Right ventricle myocardium inferior (tissue), 1 donor: ENCODE measurements at places on chromosomes 3 and 15. TPM values are rescaled to one million over a fixed set of nuclear protein-coding genes. Genes with fewer than 3 reads are reported as not detected.

- no peak for DNase-seq
Measured at GRCh38 chr3:146283781-146284445, 33.0 kb upstream of the PLSCR4 start.

DNA sequence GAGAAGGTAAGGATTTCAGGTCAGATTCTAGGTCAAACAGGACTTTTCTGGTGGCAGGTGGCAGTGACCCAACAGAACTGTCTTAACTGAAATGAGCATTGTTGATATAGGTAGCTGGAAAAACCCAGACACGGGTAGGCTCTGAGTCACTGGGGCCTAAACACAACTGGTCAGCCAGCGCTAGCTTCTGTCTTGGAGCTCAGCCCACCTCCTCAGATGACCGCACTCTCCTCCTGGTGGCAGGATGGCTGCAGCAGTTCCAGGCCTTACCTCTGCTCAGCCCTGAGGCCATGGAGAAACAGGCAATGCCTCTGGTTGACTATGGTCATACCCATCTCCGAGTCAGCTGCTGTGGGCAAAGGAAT lies 61.1 kb upstream of the GATA2 start:
- no peak for DNase-seq

DNA sequence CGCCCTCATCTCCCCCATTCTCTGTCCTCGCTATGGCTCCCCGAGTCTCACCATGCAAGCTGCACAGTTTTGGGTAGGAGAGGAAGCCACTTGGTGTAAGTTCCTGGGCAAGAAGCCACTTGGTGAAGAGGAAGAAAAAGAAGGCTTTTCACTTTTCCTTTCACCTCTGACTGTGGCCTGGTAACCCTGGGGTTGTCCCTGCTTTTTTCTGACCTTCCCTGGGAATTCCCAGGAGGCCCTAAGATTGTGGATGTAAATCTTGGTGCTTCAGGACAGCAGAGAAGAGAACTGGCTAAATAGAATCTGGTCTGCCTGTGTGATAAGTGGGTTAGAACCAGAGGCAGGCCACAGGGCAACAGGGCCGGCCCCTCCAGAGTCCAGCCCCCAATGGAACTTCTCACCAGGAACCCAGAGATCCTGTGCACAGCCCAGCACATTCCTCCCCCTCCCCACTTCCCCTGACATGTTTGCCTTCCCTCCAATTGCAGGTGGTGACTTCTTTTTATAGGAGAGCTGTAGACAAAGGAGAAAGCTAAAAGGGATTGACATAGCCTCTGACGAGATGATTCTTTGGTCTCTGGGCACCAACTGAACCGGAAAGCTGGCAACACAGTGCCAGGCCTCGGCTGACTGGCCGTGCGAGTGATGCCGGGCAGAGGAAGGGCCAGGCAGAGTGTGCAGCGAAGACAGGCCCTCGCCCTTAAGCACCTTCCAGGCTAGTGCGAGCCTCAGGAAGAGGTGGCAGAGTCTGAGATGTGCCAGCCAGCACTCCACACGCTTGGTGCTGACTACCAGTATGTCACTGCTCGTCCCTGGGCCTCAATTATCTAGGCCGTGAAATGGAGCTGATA lies 19.4 kb upstream of the SKOR1 start:
- DNase-seq: peak; percentile 56

DNA sequence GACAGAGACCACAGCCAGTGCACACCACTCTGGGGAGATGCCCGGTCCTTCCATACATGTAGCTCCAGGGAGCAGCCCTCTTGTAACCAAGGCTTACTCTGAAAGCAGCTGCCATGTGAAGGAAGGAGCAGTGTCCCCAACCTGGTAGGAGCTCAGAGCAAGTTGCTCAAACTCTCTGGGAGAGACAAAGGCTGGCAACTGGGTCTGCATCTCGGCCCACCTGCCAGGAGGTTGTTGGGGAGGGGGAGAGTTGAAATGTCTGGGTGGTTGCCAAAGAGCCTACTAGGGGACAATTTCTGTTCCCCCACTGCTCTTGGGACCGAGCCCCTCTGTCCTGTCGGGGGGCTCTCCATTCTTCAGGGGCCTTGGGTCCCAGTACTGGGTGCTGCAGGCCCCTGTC lies 309.9 kb downstream of the TLE3 start:
- DNase-seq: no peak

- no peak for DNase-seq
Measured at GRCh38 chr3:113575206-113575605, 42.9 kb downstream of the SIDT1 start.

GRCh38 chr3:105466495-105467404 lies 100.0 kb downstream of the ALCAM start:
- no peak for DNase-seq

DNA sequence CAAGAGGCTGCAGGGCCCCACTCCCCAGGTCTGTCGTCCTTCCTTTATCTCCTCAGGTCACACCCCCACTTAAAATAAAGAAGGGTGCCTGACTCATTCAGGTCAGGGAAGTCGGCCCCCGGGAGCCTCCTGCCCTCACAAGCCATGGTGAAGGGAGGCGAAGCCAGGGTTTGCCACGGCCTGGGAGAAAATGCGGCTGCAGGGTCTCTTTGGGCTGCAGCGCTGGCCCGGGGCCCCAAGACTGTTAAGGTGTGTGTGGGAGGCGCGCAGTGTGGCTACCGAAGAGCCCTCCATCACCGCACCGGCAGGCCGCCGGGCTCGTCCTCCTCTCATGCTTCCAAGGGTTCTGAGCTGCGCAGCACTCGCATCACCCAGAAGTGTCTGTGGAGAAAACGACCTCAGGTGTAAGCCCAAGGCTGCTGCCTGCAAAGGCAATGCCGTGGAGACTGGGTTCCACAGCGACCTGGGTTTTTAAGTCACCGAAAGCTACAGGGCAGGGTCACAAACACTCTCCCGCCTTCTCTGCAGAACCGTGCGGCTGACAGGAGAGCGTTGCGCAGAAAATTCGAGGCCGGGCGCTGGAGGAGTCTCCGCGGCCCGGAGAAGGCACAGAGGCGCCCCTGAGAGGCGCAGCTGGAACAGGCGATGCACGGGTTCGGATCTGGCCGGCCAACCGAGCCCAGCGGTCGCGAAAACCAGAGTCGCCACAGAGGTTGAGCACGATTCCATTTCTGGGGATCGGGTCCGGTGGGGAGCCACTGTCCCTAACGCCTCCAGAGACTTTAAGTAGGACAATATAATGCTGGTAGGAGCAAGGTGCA lies 8.7 kb downstream of the FOXL2 start:
- DNase-seq: no peak

DNA sequence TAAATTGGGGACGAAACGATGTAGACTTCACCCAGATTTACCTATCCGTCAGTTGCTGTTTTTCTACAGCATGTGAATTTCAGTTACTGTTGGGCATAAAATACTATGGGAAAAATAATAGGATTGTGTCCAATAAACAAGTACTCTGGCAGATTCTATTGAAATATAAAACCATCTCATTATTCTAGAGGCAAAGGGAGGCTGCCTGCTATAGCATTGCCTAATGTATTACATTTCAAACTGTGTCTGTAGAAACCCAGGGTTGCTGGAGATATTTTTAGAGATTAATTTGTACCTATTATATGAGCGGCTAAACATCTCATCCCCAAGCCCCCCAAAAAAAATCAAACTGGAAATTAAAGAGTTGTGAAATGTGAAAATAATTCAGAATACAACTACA lies 159.6 kb upstream of the IL12A start:
- DNase-seq: no peak

GRCh38 chr3:73049319-73049718 lies 12.1 kb upstream of the EBLN2 start:
- no peak for DNase-seq

DNA sequence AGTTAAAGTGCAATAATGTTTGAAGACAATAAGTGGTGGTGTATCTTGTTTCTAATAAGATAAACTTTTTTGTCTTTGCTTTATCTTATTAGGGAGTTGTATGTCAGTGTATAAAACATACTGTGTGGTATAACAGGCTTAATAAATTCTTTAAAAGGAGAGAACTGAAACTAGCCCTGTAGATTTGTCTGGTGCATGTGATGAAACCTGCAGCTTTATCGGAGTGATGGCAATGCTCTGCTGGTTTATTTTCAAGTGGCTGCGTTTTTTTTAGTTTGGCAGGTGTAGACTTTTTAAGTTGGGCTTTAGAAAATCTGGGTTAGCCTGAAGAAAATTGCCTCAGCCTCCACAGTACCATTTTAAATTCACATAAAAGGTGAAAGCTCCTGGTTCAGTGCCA lies 2.7 kb downstream of the RPL15 start:
- DNase-seq: no peak

DNA sequence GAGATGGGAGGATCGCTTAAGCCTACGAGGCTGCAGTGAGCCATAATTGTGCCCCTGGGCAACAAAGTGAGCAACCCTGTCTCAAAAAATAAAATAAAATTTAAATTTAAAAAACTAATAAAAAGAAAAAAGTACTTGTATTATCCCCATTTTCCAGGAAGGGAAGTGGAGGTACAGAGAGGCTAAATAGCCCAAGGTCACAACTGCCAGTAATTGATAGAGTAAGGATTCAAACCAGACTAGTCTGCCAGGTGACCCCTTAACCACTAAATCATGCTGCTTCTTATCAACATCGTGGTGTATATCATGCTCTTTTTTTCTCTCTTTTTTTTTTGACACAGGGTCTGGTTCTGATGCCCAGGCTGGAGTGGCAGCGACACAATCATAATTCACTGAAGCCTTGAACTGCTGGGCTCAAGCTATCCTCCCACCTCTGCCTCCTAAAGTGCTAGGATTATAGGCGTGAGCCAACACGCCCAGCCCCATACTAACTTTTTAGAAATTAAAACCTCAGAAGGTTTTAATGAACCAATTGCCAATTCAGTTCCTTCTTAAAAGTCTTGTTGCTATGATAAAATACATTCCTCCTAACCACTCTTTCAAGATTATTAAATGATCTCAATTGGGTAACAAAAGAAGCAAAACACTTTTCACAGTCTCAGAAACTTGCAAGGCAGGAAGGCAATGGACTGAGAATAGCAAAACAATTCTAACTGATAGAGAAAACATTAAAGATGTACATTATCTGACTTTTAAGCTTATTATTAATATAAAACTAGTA lies 30.5 kb downstream of the HERC1 start:
- no peak for DNase-seq

DNA sequence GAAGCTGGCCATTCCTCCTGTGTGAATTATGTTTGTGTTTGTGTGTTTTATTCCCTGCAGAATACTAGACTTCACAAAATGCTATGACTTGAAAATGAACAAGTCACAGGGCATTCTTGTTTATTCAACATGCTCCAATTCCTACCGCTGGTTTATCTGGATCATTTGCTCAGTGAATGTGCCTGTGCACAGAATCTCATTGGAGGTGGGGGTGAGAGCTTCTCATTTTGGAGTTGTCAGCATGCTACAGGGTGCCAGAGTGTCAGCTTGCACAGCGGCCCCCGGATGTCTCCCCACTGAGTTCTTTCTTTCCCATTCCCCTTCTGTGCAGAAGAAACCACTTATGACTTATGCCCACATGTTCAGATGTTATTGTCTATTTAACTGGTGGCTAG lies 428.7 kb downstream of the ROBO2 start:
- no peak for DNase-seq

- DNase-seq: no peak
Measured at GRCh38 chr15:65086680-65087111, 10.2 kb downstream of the KBTBD13 start.

DNA sequence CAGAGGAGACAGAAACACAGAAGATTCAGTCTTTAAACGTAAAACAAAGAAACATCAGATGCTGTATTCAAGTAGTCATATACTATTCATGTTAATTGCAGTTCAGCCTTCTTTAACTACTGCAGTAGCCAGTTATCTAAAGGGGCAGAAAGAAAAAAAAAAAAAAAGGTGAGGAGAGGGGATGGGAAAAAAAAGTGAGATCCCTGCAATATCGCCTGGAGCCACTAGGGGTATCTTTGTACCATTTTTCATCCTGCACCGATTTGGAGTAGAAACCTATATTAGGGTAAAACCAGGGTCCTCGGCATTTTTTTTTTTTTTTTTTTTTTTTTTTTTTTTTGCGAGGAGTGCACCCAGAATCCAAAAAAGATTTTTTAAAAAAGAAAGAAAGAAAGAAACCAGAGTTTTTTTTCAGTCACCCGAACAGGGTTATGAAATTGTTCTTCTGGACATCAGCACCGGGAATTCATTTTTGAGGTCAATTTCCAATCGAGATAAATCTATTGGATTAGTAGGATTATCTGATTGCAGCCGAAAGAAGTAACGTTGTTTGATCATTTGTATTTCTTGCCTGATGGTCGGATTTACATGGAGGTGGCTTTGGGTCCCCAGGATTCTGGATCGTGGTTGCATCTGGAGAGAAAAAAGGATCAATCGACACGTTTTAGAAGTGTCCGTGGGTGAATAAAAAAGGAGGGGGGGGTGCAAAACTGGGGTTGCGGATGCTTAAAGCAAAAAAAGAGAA lies 186.7 kb downstream of the NLGN1 start:
- no peak for DNase-seq

DNA sequence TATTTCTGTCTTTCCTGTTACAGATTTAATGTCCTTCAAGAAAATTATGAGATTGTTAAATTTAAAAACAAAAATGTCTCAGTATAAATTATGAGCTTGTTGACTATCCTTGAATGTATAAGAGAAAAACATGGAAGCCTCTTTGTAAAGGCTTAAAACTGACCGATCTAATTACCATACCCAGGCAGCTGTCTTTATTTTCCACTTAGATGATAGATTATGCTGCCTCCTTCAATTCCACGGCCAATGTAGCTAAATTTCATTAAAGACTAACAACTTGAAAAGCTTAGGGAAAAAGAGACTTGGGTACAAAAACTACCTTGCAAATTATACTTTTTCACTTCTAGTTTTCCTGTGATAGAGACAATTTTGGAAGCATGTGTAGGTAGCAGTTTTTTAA lies 88.3 kb downstream of the ATP10A start:
- DNase-seq: no peak

DNA sequence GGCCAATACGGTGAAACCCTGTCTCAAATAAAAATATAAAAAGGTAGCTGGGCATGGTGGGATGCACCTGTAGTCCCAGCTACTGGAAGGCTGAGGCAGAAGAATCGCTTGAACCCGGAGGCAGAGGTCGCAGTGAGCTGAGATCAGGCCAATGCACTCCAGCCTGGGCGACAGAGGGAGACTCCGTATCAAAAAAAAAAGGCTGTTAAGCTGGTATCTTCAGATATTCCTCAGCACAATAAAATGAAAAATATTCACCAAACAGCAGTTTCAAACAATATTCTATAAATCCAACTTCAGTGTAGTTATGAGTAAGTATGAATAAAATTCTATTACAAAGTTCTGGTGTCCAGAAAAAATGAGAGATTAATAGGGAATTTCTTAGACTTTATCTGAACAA lies 14.2 kb downstream of the DENND4A start:
- no peak for DNase-seq

GRCh38 chr15:47374222-47374621 lies 343.1 kb upstream of the SEMA6D start:
- no peak for DNase-seq

- no peak for DNase-seq
Measured at GRCh38 chr15:44719293-44719999, 8.1 kb downstream of the B2M start.

NRG4 gene
- not detected for total RNA-seq

GOLGA6L2 gene
- total RNA-seq: not detected

NME9 gene
- not detected for total RNA-seq

KNG1 gene
- total RNA-seq: 0.62 TPM

MNS1 gene
- 1.0 TPM for total RNA-seq

CSPG5 gene
- 0.35 TPM for total RNA-seq

PARP3 gene
- 17.6 TPM for total RNA-seq

MAPKAPK3 gene
- 412 TPM for total RNA-seq

THRB gene
- total RNA-seq: 25.9 TPM
